Activated CD4-positive, CD25-positive, alpha-beta regulatory T cell treated with anti-CD3 and anti-CD28 coated beads, Interleukin-2, amount 50 U/mL, for 24 hours (primary cell): ENCODE measurements at places on chromosomes 6 and 20.
A peak's percentile ranks its signal among the peaks of the same experiment; 100 is the strongest.

- ATAC-seq = no peak
Measured at GRCh38 chr6:166436195-166437139, 53.7 kb upstream of the MPC1 start.

- ATAC-seq = no peak
Measured at GRCh38 chr6:156045401-156046267, 590.0 kb upstream of the NOX3 start.

DNA sequence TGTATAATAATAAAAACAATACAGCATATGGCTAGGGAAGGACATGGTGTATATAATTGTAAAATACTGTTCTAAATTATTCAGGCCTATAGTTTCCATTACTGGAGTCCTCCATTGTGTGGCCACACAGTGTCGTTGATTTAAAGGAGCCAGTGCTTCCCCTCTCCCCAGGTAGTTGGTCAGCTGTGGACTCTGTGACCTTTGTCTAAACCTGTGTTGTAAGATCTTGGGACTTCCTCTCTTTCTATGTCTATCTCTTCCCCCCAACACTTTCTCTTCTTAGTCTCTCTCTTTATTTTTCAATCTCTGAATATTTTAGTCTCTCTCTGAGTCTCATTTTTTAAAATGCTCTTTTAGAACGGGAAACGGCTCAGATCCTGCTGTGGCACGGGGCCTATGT, 35.6 kb downstream of the BRPF3 start:
- ATAC-seq = no peak

DNA sequence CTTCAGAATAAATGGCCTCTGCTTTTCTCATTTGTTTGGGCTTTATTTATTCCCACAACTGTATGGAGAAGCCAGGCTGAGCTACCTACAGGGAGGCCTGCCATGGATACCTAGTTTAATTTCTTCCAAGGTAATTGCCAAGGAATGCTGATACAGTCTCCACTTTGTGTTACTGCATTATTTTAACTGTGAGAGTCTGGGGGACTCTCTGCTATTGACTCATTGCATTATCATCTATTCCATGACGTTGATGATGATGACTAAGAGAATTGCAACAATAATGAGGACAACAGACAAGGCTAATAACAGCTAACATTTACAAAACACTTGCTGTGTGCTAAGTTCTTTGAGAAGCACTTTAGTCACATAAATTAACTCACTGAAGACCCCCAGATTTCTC, 88.3 kb upstream of the COL21A1 start:
- no peak for ATAC-seq

DNA sequence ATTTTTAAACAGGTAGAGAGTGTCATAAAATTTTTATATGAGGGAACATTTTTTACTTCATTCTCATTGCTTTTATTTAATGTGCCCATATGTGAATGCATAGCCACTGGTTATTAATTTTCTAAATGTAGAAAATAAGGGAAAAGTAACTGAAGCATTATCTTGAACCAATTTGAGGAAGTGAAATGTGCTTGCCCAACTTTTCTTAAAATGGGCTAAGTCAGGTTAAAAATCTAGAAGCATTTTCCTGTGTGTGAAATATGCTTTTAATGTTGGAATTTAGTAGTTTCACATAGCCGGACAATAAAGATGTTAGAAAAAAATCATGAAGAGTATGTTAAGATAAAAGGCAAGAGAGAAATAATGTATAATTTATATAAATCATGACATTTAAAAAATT, 3.8 kb downstream of the SEC23B start:
- ATAC-seq = no peak

DNA sequence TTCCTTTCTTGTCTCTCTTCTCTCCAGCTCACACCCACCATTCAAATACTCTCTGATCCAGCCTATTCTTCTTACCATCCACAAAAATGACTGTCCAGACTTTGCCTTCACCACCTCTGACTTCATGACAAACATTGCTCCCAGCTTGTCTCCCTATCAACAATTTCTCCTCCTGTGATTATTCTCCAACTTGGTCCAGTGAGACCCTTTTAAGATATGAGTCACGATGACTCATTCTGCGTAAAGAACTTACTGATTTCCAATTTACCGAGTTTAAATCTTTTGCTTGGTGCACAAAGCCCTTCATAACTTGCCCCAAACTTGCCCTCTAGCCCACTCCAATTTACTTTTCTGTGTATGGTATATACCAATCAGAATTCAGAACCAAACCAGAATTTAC, 833.2 kb downstream of the MAFB start:
- no peak for ATAC-seq

DNA sequence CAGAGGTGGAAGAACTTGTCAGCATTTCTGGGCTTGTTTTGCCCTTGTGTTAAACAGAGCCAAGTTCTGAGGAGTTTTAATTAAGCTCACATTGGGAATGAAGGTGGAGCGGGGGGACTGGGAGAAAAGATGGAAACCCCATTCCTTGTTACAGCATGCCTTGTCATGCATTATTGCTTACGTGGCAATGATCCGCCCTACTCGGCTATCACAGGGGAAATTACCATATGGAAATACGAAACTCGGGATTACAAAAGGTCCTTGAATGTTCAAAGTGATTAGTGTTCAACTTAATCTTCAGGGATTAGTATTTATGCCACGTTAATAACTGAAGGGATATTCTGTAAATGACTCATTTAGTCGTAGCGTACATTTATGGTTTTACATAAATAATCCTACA, 86.4 kb downstream of the MAP3K7 start:
- ATAC-seq = no peak

- peak; percentile 75 for ATAC-seq
Measured at GRCh38 chr6:93419304-93420162, at the start of gene EPHA7. Gene EPHA7, minus strand, starts transcription at chr6:93419559. Its CDS starts 218 bp downstream, at chr6:93419341.

DNA sequence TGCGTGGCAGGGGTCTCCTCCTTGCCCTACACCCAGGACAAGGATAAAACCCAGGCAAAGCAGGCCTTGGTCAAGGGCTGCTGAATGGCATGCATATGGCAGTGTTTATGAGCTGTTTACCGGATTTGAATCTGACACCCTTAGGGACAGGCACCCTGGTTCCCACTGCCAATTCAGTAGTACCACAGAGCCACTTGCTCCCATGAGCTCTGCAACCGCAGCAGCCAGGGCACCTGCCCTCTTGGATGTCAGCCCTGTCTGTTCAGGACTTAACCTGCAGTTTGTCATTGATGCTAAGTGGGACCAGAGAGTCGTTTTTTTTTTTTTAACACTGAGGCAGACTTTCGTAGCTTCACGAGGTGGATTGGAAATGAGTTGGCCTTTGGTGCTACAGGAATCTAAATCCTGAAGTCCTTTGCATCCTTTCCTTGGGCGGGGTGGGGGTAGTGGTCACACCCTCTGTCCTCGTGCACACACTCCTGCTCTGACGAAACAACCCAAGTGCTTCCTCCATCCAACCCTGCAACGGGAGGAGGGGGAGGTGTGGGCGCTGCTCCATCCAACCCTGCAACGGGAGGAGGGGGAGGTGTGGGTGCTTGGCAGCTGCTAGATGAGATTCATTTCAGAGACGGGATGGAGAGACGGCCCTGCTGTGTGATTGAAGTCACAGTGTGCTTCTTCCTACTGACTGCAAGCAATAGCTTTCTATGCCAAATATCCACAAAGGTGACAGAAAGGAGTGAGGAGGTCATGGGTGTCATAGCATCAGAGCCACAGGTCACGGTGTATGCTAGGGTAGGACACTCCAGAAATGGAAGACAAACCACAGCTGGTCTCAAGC, 166.5 kb downstream of the SMOC2 start:
- ATAC-seq = no peak

DNA sequence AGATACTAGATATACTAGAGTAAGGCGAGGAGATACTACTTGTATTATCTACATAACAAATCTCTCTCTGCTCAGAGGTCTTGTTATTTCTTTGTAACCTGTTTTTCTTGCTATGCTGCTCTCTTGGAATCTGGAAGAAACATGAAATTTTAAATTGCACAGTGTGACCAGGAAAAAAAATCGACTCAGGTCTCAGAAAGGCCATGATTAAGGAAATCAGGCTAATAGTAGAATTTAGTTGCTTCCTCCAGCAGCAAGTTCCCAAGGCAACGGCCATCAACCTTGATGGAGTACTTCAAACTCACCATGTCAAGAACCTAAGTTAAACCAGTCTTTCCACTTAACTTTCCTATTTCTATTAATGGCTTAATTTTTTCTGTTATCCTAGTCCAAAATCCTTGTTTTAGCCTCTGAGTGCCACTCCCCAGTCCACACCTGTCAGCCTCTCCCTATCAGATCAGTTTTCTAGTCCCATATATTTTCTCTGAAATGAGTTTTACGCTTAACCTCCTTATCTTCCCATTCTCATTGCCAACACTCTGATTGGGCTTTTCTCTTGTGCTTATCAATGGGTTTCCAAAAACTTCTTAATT, 87.7 kb upstream of the BEND3 start:
- ATAC-seq = no peak

GRCh38 chr20:2907519-2907918, 34.2 kb downstream of the PTPRA start:
- ATAC-seq = no peak

GRCh38 chr6:30202366-30202765, 10.8 kb downstream of the TRIM26 start:
- ATAC-seq = no peak

DNA sequence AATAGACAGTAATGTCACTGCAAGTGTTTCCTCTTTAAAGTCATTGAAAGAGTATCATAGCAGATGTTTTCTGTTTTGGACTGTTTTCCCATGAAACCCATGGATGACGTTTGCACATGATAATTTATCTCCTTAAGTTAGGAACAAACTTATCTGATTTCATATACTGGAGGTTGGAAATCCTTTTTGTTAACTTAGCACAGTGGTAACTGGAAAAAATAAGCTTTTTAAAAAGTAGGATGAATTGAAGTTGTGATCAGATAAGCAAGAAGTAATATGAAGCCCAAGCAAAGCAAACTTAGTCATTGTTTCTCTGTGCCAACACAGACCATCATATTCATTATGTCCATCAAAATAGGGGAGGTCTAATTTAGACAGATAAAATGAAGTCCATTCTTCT, 61.6 kb downstream of the PLCB4 start:
- no peak for ATAC-seq

DNA sequence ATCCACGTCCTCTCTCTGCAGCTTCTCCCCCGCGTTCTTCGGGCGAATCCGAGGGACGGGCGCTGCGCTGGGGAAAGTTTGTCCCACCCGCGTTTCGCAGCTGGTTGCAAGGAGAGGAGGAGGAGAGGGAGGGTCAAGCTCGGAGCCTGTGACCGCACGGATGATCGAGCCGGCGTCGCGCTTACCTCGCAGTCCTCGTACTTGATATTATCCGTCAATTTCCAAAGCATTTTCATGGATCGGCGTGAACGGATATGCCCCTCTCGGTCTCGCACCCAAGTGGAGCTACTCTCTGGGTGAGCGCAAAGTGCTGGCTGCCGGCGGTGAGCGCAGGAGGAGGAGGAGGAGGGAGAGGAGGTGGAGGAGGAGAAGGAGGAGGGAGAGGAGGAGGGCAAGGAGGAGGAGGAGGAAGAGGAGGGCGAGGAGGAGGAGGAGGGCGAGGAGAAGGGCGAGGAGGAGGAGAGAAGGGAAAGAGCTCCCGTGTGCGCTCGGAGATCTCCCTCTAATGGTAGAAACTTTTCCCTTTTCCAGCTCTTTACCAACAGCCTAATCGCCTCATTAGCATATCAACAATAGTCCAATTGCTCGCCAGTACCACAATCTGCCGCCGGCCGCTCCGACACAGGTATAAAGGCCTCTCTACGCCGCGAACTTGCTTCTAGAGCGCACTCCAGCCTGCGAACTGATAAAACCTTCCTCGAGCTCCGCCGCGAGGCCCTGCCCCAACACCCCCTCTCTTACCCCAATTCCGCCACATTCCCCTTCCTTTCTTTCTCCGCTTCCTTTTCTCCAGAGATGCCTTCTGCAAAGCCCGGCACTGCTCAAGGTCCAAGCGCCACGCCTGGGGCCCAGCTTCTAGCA, at the start of gene TFAP2A:
TSS of gene TFAP2A (minus strand) at position 319 of the 861 bp plus-strand sequence. CDS start at position 236, 83 bp downstream.
- no peak for ATAC-seq

DNA sequence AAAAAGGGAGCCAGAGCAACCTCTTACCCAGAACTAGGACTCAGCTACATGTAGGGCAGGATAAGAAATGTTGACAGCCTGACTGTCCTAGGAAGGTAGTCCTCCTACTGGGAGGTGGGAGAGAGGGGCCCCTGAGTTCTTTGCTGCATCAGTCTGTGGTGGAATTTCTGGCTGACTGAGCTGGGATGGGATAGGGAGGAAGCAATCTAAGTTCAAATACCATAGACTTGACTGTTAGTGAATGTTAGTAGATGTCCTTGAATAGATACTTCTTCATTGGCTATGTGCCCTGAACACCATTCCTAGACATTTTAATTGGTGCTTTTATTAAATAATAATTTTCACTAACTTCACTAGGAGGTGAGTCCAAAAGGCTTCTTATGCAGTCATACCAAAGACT, 1343.6 kb upstream of the CITED2 start:
- ATAC-seq = no peak

GRCh38 chr6:16244446-16244845, 6.1 kb downstream of the GMPR start:
- no peak for ATAC-seq

DNA sequence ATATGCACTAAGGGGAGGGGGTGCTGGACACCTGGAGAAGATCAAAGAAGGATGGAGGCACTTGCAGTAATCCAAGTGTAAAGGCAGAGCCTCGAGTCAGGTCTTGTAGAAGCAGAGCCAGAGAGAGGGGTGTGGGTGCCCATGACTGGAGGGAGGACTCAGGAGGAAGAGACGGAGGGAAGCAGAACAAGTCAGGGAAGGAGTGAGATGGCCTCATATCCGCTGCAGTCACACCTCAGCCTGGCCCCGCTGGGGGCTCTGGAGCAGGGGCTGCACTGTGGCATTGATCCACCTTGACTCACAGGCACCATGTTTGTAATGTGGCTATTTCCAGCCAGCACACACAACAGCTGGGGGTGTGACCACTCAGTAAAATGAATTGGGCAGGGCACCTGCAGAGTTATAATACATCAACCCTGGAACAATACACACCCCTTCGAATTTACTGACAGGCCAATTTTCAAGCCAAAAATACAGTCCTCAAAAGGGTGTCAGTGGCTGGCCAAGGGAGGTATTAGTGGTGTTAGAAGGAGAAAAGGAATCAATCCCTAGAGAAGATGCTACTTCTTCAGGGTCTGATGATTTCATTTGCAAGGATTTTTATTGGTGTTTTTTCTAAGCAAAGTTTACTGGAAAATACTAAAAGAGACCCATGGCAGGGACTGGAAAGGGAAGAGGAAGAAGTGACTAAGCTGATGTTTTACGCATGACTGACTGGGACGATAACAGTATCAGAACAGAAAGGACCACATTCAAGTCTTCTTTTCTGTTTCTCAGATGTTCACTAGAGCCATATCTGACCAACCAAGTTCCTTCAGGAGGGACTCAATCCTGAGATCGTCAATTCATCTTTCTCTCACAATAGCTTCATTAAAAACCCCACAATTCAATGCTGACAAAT, 18.9 kb upstream of the NXT1 start:
- ATAC-seq = no peak

- no peak for ATAC-seq
Measured at GRCh38 chr6:20175810-20176410, 36.4 kb downstream of the MBOAT1 start.
